ENCODE measurements at places on chromosomes 6 and 20.

GRCh38 chr6:124466949-124467348, 495.3 kb upstream of the RNF217 start:
- DNase-seq, result no peak

DNA sequence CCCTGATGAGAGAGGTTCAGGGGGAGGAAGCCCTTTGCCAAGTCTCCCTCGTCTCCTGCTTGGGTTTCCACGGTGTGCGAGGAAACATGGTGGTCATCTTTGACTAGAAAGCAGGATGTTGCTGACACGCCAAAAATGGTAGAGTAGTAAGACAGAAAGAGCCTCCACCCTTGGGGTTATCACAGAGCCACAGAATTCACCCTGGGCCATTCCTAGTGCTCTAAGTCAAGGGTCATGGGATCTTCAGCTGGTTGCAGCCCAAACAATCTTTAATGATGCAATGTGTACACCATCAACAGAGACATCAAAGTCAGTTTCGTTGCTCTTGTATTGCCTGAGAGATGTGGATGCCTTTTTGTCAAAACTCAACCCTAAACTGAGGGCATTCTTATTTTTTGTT, 201.9 kb downstream of the LY86 start:
- no peak for DNase-seq

DNA sequence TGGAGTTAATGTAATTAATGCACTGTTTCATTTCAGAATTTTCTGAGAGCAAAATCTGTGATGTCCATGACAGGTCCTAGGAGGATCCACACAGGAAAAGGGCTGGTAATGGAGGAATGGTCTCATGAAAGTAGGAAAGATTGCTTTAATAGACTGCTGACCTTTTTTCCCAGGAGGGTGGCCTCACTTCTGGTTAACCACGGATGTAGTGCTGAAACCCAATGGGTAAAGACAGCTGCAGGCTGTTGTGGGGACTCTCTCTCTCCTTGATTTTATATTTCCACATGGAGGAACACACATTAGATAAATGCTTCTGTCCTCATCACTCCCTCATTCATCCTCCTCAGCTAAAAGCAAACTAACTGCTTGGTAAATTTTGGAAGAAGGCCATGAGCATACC, 23.6 kb upstream of the RIPOR2 start:
- DNase-seq, result no peak

DNA sequence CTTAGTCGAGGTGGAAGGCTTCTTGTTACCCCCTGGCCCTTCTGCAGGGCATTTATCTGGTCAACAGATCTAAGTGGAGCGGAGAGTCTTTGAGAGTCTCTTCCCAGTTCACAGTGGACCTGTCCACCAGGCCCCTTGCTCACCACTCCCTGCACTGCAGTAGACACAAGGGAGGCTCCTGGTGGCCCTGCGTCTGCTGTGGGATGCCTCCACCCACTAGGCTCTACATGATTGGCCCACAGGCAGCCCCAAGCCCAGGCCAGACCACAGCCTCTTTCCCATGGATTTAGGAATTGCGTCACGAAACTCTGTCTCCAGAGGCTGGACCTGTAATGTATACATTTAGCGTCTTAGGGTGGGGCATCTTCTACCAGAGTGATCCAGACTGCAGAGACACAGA, 28.4 kb downstream of the TBC1D7 start:
- no peak for DNase-seq

DNA sequence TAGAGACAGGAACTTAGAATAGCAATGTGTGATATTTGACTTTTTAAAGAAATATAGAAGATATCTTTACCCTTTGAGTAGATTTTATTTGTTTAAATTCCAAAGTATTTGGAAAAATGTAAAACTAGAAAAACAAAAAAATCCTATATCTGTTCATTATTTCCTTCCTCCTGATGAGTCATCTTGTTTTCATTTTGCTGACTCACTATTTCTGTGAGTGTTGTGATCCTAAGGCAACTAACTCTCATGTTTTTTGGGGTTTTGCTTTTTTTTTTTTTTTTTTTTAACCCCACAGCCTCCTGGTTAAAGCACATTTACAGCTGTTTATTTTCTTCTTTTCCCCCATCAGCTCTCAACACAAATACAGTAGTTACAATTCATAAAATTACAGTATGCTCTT, 37.8 kb upstream of the THEMIS start:
- DNase-seq, result no peak
